Melanocyte of skin (primary cell): ENCODE measurements at places on chromosomes 7 and 10. TPM values are rescaled to one million over a fixed set of nuclear protein-coding genes. Genes with fewer than 3 reads are reported as not detected.

The TMEM184A gene
- total RNA-seq = not detected in 2 replicates

The HOXA7 gene
- 1.00 and 1.9 TPM in 2 replicates for total RNA-seq

The SRRM3 gene
- 3.1 and 3.6 TPM in 2 replicates for total RNA-seq

The ADRB1 gene
- not detected in 2 replicates for total RNA-seq

The GFRA1 gene
- total RNA-seq = under 0.01 and 0.69 TPM in 2 replicates
